ENCODE measurements at places on chromosomes 2 and 18. TPM values are rescaled to one million over a fixed set of nuclear protein-coding genes. Genes with fewer than 3 reads are reported as not detected.
A peak's percentile ranks its signal among the peaks of the same experiment; 100 is the strongest.

The FTCDNL1 gene
- 2.6 TPM for total RNA-seq

The RAB27B gene
- 2.2 TPM for total RNA-seq

The NT5DC4 gene
- 0.22 TPM for total RNA-seq

The CPO gene
- total RNA-seq, result 0.32 TPM

The SPP2 gene
- not detected for total RNA-seq

- H3K36me3 ChIP-seq, result no peaks in the 10 kb centered on the region
- peak overlapping the region; percentile 60 for H3K4me3 ChIP-seq
- no peaks in the 10 kb centered on the region for H3K27me3 ChIP-seq
- peak overlapping the region; percentile 58 for H3K27ac ChIP-seq
- peak; percentile 10 for DNase-seq
Observed at GRCh38 chr2:100818606-100819369, 1.2 kb upstream of the NPAS2 start.

- H3K36me3 ChIP-seq, result no peaks in the 10 kb centered on the region
- H3K4me1 ChIP-seq, result no peaks in the 10 kb centered on the region
- no peak for DNase-seq
- H3K27me3 ChIP-seq, result no peaks in the 10 kb centered on the region
Observed at GRCh38 chr2:153145470-153145978, 333.0 kb downstream of the RPRM start.

DNA sequence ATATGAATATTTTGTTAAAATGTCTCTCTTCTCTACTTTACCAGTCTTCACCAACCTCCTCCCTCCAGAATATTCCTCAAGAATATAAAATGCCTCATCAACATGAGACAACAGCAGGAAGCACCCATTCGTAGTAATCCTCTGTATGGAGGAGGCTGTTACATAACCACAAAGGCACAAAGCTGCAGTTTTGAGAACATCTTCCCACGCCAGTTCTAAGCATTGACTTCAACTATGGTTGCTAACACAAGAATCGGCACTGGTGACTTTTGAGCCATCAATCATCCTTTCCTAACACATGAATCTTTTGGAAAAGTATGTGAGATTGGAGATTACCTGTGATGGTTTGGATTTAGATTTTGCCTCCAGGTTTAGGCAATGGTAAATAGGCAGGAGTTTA lies 54.9 kb upstream of the CYP1B1 start:
- no peaks in the 10 kb centered on the region for H3K27me3 ChIP-seq
- no peak overlapping the region for H3K27ac ChIP-seq
- no peak overlapping the region for H3K4me3 ChIP-seq
- H3K4me1 ChIP-seq, result no peaks in the 10 kb centered on the region
- H3K36me3 ChIP-seq, result no peaks in the 10 kb centered on the region

DNA sequence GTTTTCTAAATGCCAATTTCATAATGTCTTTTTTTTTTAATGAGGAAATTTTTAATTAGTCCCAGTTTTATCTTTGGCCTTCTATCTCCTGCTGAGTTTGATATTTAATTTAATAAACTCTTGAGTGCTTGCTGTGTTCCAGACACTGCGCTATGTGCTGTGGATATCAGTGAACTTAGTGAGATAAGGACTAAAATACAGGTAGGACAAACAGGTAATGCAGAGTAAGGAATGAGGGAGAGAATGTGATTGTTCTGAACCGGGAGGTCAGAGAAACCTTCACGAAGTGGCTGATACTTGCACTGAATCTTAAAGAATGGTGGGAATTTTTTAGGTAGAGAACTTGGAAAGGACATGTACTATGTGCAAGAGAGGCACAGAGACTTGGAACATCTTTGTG lies 28.2 kb downstream of the TTC27 start:
- H3K36me3 ChIP-seq, result 0 out of 2 replicates have a peak, but pooled peaks cover 3% of the 10 kb centered on the region
- no peak overlapping the region for H3K4me3 ChIP-seq
- H3K4me1 ChIP-seq, result no peaks in the 10 kb centered on the region
- DNase-seq, result no peak
- no peaks in the 10 kb centered on the region for H3K27me3 ChIP-seq

DNA sequence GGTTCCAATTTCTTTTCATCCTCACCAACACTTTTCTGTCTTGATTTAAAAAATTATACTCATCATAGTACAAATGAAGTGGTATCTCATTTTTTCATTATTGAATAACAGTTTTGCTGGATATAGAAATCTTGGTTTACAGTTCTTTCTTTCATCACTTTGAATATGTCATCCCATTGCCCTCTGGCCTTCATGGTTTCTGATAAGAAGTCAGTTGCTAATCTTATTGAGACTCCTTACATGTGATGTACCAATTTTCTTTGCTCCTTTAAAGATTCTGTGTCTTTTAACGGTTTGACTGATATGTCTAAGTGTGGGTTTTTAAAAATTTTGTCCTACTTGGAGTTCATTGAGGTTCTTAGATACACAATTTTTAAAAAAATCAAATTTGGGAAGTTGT lies 35.0 kb downstream of the SLC3A1 start:
- no peaks in the 10 kb centered on the region for H3K4me1 ChIP-seq
- H3K36me3 ChIP-seq, result peaks cover 3% of the 10 kb centered on the region
- no peak for DNase-seq
- H3K27me3 ChIP-seq, result no peaks in the 10 kb centered on the region

- H3K36me3 ChIP-seq, result no peaks in the 10 kb centered on the region
- H3K4me1 ChIP-seq, result no peaks in the 10 kb centered on the region
- DNase-seq, result no peak
- no peak overlapping the region for H3K27ac ChIP-seq
Observed at GRCh38 chr2:55734726-55735125, 41.1 kb upstream of the PNPT1 start.
